Memory B cell (primary cell): ENCODE measurements at places on chromosomes 16 and 17.

DNA sequence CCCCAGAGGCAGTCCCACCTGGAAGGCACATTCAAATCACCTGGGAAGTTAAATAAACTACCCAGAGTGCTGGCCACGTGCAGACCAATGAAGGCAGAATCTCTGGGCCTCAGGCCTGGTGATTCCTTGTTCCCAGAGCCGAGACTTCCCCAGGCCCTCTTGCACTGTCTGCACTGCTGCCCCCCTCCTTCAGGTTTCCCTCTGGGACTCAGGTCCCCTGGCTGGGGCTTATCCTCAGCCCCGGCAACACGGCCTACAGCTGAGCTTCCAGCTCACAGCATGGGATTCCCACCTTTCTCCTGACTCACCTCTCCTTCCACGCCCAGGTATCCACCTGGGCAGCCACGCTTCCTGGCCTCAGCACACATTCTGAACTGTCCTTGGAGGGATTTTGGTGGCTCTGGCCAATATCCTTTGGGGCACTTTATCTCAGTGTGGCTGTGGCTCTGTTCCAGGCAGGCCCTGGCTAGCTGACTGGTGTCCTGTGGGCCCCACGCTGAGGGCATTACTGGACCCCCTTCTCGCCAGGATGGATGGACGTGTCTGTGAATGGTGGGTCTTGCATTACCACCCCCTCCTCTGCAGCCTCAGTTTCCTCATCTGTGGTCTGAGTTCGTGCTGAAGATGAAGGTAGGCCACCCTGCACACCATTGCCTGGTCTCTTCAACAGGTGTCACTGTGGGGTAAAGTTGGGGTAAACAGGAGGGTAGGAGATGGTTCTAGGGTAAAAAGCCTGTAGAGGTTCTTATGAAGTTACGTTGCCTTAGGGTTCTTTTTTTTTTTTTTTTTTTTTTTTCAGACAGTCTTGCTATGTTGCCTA is 165.7 kb downstream of the IRF8 start:
- no peak for DNase-seq

- no peak for DNase-seq
Observed at GRCh38 chr17:54902611-54903010, 2.0 kb downstream of the TOM1L1 start.

- no peak for DNase-seq
Observed at GRCh38 chr16:12025472-12025871, 48.9 kb downstream of the SNX29 start.

GRCh38 chr16:86288716-86289294 is 221.5 kb upstream of the FOXF1 start:
- DNase-seq = no peak

- no peak for DNase-seq
Observed at GRCh38 chr16:84271866-84272265, 22.8 kb upstream of the WFDC1 start.
